ENCODE measurements at places on chromosomes 7 and 10. TPM values are rescaled to one million over a fixed set of nuclear protein-coding genes. Genes with fewer than 3 reads are reported as not detected.

Gene SLC13A1
- polyA plus RNA-seq, result not detected

Gene SPDYE3
- polyA plus RNA-seq, result 5.1 TPM

Gene LDB1
- polyA plus RNA-seq, result 67.3 TPM

Gene TNKS2
- 44.4 TPM for polyA plus RNA-seq

Gene OPALIN
- not detected for polyA plus RNA-seq

Gene SPRN
- polyA plus RNA-seq, result 3.1 TPM

Gene WDFY4
- 3.3 TPM for polyA plus RNA-seq

Gene HOXA6
- polyA plus RNA-seq, result 3.7 TPM

Gene ACBD7
- polyA plus RNA-seq, result 0.77 TPM

Gene LIPM
- polyA plus RNA-seq, result not detected

Gene OR2A12
- not detected for polyA plus RNA-seq

Gene TFR2
- 0.96 TPM for polyA plus RNA-seq

Gene AP4M1
- 19.0 TPM for polyA plus RNA-seq

Gene AKR1C8
- 0.10 TPM for polyA plus RNA-seq

Gene HPSE2
- not detected for polyA plus RNA-seq

Gene CLRN3
- polyA plus RNA-seq, result not detected

Gene CRPPA
- 4.0 TPM for polyA plus RNA-seq

Gene EPHA1
- 5.6 TPM for polyA plus RNA-seq

All from muscle of back (tissue), 13 donors.